ENCODE measurements at places on chromosomes 11 and 22. TPM values are rescaled to one million over a fixed set of nuclear protein-coding genes. Genes with fewer than 3 reads are reported as not detected.

DNA sequence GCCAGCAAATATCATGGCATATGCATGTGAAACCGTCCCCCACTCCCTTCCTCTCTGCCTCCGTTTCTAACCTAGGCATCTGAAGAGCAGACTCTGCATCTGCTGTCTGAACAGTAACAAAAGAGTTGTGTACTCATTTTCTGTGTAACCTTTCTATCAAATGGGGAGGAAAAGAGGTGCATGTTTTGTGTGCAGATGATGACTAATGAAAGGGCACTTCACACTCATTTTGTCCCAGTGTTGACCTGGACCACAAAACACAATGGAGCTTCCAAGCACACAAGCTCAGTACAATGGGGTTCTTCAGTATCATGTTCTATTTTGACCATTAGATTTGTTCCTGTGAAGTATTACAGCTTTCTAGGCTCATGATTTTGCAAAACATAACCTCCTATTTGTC lies 13.0 kb downstream of the JHY start:
- DNase-seq = peak; percentile 7

- DNase-seq = no peak
These were observed 167.4 kb downstream of the NAV2 start for GRCh38 chr11:19880088-19880345.

DNA sequence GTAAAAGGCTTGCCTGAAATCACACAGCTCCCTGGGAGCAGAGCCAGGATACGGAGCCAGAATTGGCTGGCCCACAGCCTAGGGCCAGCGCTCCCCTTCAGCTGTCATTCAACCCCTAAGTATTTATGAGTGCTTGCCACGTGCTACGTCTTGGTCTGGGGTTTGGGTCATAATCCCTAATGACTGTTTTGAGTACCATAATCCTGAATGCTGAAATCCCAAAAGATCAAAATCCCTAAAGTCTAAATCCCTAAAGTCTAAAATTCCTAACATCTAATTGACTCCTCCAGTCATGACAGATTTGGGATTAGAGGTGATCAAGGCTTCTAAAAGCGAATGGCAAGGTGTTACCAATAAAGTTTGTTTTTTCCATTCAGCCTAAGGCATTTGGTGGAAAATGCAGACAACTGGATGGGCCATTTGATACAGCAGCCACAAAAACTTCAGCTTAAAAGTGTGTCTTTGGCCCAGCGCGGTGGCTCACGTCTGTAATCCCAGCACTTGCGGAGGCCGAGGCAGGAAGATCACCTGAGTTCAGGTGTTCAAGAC lies 59.8 kb upstream of the PRR5 start:
- DNase-seq = no peak

- DNase-seq = no peak
These were observed 45.2 kb downstream of the PPFIA1 start for GRCh38 chr11:70315716-70316115.

GRCh38 chr11:64357446-64357845 lies 1.5 kb upstream of the RPS6KA4 start:
- DNase-seq = no peak

- DNase-seq = peak; percentile 88
These were observed 648 bp downstream of the FOSL1 start for GRCh38 chr11:65899356-65900124.

GRCh38 chr11:17722000-17722643 lies 2.8 kb downstream of the MYOD1 start:
- no peak for DNase-seq

GRCh38 chr11:85810521-85810870 lies 445 bp downstream of the SYTL2 start:
- DNase-seq = peak; percentile 10

DNA sequence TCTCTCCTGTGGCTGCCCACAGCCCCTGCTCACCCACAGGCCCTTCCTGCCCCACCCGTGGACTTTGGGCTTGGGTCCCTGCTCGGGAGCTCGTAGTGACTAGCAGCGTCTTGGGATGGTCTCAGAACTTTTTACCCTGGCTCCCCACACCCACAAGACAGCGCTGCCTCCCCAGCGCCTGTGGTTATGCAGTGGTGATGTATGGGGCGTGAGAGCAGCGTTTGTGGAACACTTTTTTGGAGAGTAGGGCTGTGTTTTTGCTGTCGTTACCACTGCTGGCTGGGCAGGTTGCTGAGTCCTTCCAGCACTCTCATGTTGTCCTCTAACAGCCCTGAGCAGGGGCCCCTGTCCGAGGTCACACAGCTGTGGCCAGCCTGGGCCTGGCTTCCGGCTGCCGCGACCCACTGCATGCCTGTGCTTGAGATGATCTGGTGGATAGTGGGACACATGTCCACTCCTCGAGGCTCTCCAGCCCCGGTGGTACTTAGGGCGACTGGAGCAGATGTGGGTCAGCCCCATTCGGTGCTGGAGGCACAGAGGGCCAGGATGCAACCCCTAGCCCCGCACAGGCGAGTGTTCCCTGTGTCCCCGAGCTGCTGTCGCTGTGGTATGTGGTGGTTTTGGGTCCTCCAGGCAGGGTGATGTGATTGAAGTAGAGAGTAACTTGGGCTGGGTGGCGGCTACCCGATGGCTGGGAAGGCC lies 7.1 kb upstream of the GRAMD4 start:
- peak; percentile 67 for DNase-seq

GRCh38 chr11:117484156-117484555 lies 156.5 kb downstream of the CEP164 start:
- DNase-seq = no peak

GRCh38 chr22:45893516-45893915 lies 83.4 kb downstream of the WNT7B start:
- DNase-seq = no peak

- no peak for DNase-seq
These were observed 206.7 kb upstream of the TBCEL start for GRCh38 chr11:120817158-120817557.

DNA sequence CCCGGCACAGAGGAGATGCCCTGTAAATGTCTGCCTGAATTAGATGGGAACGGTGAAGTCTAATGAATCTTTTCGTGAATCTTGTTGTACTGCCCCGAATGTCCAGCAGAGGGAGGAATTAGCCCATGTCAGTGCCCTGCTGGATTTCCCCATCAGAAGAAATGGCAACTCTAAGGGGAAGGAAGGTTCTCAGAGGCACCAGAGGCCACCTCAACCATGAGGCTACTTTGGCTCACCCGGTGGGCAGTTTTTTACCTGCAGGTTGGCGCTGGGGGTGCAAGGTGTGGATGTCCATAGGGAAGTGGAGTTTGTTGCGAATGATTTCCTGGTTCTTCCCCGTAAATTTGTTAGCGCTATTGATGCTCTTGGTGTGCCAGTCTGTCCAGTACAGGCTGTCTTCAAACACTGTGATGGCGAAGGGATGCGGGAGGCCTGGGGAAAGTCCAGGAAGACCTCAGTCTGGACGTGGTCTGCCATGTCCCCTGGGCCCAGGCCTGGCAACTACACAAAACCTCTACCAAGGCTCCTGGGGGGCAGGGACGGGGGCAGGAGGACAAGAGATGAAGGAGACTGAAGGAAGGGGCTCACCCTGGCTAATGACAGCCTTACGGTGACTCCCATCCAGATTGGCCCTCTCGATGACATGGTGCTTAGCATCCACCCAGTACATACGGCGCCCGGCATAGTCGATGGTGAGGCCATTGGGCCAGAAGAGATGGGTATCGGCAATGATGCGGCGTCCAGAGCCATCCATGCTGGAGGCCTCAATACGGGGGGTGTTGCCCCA lies 28.5 kb downstream of the LRP4 start:
- peak; percentile 88 for DNase-seq

DNA sequence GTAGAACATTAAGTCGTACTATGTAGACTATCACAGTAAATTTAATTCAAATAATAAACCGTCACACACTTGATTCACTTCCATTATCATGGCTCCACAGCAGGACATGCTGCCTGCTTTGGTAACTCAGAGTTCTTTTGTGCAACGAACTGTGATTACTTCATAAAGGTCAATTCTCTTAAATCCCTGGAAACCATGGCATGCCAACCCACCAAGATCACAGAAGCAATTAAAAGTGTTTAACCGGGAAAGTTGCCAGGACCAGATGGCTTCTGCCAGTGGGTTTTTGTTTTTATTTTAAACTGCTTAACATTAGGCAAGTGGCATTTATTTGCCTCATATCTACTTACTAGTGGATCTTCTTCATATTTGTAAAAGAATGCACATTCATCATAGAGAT lies 1162.1 kb downstream of the DLG2 start:
- DNase-seq = no peak

DNA sequence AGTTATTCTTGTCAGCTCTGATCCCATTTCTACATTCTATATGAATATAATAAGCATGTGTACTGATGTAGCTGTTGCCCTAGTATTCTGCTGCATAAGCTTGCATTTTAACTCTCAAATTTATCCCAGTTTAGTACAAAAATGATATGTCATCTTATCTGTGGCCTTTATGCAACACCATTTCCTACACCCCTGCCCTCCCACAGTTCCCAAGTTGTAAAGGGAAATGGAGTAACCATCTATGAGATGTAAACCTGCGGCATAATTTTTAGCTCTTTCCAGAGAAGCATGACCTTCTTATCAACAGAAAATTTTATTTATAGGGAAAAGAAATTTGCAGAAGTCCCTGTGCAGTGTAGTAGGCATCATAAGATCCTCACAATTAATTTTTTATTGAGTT lies 18.9 kb upstream of the CARD18 start:
- DNase-seq = no peak

DNA sequence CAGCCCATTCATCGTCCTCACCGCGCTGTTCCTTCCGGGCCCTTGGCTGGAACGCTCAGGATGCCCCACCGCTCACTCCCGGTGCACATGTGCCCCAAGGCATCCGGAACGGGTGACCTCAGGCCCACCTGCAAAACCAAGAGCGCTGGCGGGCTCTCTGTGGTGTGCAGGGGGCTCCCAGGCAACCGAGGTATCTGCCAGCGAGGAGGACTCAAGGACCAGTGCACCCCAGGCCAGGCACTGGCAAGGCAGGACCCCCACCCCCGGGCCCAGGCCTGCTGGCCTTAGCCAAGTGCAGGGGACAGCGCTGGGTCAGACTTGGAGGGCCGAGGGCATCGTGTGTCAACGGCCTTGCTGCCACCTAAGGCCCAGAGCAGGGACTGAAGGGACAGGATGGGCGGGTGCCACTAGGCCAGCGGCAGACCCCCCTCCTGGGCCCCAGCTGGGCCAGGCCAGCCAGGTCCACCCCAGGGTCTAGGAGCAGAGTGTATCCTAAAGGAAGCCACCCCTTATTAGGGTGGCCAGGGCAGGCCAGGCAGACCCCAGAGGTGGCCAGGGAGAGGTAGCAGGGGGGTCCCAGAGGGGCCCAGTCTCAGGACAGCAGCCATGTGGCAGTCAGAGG lies 8.5 kb downstream of the TNNT3 start:
- DNase-seq = no peak

- DNase-seq = no peak
These were observed 417.9 kb downstream of the CTTN start for GRCh38 chr11:70816156-70816678.

DNA sequence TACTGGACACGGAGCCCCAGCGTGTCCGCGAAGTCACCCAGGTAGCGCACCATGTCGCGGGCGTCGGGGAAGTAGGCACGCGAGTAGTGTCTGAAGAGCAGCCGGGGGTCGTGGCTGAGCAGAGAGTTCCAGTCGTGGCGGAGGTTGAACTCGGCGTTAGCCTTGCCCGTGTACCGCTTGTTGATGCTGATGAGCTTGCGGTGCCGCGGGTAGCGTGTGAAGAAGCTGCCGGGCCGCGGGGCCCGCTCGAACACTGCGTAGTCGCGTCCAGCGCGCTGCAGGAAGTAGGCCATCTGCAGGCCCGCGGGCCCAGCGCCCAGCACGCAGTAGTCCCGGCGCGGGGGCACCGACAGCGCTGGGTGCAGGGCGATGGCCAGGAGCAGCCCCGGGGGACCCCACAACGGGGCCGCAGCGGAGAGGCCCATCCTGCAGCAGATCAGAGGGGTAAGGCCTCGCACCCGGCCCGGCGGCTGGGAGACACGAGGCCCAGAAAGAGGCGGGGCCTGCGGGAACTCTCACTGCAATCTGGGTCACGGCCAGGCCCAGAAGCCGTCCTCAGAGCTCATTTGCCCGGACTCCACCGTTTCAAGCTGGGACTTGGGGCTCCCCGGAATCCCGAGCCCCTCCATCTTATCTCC lies 723 bp downstream of the FOXRED2 start:
- no peak for DNase-seq

DNA sequence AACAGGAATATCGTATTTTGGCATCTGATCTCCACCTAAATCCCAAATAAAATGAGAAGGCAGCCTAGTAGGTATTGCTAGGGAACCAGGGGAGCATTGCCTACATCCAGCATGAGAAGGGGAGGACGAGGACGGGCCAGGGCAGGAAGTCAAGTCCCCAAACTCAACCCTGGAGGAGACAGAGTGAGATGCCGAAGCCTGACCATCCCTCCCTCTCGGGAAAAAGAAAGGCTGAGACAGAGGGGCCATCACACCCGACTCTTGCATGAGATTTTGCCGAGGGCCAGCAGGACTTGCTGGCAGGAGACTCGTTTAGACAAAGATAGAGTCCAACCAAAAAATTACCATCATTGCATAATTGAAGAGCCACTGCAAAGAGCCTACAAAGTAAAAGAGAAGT lies 50.2 kb upstream of the SPATA19 start:
- DNase-seq = no peak

DNA sequence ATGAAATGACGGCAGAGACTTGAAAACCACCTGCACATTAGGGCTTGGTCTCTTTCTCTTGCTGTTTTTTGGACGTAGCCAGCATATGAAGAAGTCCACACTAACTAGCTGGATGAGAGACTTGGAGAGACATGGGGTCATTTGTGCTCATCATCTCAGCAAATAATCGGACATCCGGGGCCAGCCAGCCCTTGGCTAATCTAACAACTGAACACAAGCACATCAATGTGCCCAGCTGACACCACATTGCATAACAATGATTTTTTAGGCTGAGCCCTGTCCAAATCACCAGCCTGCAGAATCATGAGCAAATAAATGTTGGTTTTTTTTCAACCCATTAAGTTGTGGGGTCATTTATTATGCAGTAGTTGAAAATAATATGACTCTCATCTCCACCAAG lies 460.3 kb upstream of the LARGE1 start:
- DNase-seq = no peak

The OLFML1 gene
- not detected for total RNA-seq

The LINC01488 gene
- total RNA-seq = not detected

The PNPLA3 gene
- 0.58 TPM for total RNA-seq

The ZC3H12C gene
- total RNA-seq = 0.45 TPM

The MUC6 gene
- not detected for total RNA-seq

The YAP1 gene
- total RNA-seq = not detected

The DMC1 gene
- total RNA-seq = 14.2 TPM

The UBE4A gene
- 40.2 TPM for total RNA-seq

The ACTN3 gene
- total RNA-seq = not detected

The SLN gene
- not detected for total RNA-seq

The MS4A7 gene
- not detected for total RNA-seq

Data from activated CD8-positive, alpha-beta T cell treated with anti-CD3 and anti-CD28 coated beads for 36 hours (primary cell).